Activated T-cell treated with anti-CD3 and anti-CD28 coated beads, Interleukin-2, amount 50 U/mL, for 72 hours (primary cell): ENCODE measurements at places on chromosomes 3 and 15.

- no peak for DNase-seq
These were observed 87.8 kb upstream of the MDFIC2 start for GRCh38 chr3:70400194-70400593.

- no peak for DNase-seq
These were observed 152.8 kb downstream of the DNAJB8 start for GRCh38 chr3:128313935-128314334.

GRCh38 chr3:17783426-17783825 lies 41.0 kb upstream of the TBC1D5 start:
- no peak for DNase-seq

DNA sequence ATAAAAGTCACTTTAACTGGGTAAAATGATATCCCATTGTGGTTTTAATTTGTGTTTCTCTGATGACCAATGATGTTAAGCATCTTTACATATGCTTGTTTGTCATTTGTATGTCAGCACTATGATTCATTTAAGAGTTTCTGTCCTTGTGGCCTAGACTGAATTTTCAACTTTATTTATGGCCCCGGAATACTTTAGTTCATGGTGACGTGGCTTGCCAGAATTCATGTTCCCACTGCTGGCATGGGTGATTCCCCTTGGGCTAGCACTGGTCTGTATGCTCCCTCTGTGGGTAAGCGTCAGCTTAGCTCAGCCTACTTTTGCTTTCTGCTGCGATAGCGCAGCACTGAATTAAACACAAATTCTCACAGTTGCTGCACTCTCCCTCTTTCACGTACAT lies 436.3 kb upstream of the SGO1 start:
- DNase-seq = no peak

- DNase-seq = no peak
These were observed 60.9 kb upstream of the MAGI1 start for GRCh38 chr3:66099541-66100065.

- DNase-seq = no peak
These were observed 226.8 kb upstream of the BHLHE40 start for GRCh38 chr3:4752201-4753072.

- DNase-seq = no peak
These were observed 26.1 kb downstream of the LOXL1 start for GRCh38 chr15:73952171-73952912.

GRCh38 chr15:40766194-40766815 lies 2.4 kb downstream of the GCHFR start:
- DNase-seq = no peak

- no peak for DNase-seq
These were observed 56.0 kb upstream of the PLSCR4 start for GRCh38 chr3:146306656-146307455.

- DNase-seq = no peak
These were observed 178.0 kb upstream of the P2RY1 start for GRCh38 chr3:152656972-152657355.

DNA sequence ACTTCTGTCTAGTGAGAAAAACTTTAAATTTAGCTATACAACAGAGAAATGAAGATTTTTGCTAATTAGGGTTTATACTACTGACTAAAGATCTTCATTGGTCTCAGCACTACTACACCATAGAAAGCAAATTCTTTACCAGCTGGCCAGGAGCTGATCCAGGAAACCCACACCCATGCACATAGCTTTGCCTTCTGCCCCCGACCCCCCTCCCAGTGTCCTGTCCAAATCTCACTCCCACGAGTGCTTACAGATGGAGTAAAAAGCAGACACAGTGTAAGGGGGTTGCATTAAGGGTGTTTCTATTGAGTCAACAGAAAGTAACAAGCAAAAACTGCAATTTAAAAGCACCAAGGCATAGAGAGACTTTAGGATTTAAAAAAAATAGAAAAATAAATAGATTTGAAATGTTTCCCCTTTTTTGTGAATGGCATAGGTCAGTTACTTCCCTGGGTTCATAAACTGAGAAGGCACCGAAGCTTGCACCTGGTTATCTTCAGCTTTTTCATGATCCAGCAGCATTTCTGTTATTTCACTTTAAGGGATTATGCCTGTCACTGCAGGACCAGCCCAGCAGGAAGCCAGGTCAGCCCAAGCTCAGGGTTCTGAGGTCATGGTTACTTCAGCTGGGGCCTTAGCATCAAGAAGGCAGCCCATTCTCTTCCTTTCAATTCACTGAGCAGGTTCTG lies 124.3 kb downstream of the CTNNB1 start:
- DNase-seq = no peak

GRCh38 chr3:57958642-57959422 lies 49.4 kb upstream of the FLNB start:
- no peak for DNase-seq

DNA sequence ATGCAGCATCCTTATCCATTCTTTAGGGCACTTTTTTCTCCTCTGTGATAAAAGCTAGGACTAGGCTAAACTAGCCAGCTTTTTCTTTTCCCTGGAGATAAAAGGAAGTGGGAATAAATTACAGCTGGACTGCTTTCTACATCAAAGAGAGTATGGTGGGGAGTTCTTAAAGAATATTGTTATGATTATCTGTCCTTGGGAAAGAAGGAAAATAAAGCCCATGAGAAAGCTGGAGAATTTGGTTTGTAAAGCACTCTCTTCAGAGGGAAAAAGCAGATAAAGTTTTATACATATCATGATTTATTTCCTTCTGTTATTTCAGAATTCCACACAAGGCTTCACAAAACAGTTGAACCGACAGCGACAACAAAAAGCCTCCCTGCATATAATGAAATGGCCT lies 923.0 kb downstream of the DIPK2A start:
- no peak for DNase-seq

- no peak for DNase-seq
These were observed 309.5 kb downstream of the THSD4 start for GRCh38 chr15:71424765-71425164.

DNA sequence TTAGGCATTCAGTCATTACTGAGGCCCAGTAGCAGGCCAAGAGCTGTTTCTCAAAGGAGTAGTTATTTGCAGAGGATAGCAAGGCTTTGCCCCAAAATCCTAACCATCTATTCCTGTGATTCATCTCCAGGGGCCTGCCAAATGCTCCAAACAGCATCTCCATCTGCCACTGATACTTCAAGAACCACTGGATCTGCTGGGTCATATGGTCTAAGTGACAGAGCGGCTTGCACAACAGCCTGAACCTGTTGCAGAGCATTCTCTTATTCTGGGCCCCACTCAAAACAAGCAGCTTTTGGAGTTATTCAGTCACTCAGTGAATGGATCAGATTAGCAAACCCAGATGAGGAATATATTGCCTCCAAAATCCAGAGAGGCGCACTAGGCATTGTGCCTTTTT lies 68.8 kb upstream of the ALDH1A3 start:
- no peak for DNase-seq

- no peak for DNase-seq
These were observed 34.6 kb downstream of the THSD4 start for GRCh38 chr15:71149646-71150557.
